ENCODE measurements at places on chromosomes 4 and X.

- DNase-seq, result no peak
Measured at GRCh38 chr4:15897577-15897976, 41.0 kb downstream of the FGFBP1 start.

DNA sequence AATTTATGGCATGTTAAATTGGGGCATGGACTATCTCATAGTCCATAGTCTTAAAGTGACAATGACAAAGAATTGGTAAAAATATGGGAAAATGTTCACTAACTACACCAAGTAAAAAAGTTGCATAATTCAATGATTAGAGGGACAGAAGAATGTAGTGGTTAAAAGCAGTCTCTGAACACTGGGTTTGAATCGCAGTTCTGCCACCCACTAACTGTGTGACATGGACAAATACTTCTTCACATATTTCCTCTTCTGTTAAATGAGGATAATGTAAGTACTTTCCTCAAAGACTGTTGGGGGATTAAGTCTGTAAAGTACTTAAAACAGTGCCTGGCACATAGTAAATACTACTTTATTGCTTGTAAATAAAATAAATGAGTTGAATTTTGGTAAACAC lies 15.3 kb downstream of the COQ2 start:
- no peak for DNase-seq

GRCh38 chr4:1192493-1193205 lies 20.3 kb upstream of the SPON2 start:
- peak; percentile 59 for DNase-seq

DNA sequence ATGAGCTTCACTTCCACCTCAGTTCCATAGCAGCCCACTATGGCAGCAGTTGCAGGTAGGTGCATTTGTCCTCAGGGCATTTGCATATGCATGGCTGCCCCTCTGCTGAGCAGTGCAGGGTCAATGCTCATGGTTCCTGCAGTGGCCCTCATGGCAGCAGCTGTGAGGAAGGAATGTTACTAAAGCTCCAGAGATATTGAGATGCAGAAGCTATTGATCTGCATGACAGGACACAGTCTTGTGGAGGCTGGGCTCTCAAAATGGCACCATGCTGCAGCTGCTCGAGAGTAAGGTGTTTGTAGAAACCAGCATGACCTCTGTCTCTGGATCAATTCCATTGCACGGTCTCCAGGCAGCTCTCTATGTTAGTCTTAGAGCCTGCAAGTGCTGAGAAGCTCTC lies 179.2 kb upstream of the PCDH18 start:
- no peak for DNase-seq

DNA sequence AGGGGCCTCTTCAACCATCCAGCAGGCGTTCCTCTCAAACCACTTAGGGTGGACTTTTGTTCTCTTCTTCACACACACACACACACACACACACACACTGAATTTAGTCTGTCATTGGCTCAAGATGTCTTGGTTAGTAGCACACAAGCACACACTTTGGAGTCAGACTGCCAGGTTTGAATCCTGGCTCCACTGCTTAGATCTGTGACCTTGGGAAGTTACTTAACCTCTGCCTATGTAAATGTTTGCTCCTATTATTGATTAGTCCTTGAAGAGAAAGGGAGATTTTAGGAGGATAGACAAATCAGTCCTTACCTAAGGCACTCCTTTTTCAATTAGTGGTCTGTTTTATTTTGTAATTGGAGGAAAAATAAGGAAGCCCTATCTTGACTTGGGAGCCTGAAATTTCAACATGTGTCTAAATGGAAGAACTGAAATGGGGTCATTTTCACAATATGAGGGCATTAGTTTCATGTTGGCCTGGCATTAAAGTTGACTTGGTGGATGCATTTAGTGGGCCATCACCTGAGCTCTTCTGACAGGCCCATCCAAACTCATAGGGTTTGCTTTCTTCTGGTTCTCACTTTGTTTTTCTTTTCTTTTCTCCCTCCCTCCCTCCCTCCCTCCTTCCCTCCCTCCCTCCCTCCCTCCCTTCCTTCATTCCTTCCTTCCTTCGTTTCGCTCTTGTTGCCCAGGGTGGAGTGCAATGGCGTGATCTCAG lies 13.3 kb upstream of the TMEM131L start:
- DNase-seq, result no peak

DNA sequence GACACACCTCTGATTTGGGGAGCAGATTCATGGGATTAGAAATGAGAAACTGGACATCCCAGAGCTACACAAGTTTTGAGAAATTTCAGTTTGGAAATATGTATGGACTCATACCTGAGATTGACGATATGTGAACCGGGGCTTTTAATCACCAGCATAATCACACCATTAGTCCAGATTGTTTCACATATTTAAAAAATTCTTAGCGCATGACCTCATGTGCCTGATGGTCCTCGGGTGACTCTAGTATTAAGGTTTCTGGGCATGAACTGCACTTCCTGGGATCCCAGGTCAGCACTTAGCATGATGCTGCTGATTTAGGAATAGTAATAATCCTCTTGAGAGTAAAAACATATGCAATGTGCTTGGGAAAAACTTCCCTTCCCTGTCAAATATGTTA lies 91.9 kb upstream of the BCOR start:
- no peak for DNase-seq

- DNase-seq, result no peak
Measured at GRCh38 chr4:102862747-102863146, 6.0 kb upstream of the CISD2 start.

GRCh38 chr4:55393461-55394320 lies 2.1 kb upstream of the TMEM165 start:
- no peak for DNase-seq

DNA sequence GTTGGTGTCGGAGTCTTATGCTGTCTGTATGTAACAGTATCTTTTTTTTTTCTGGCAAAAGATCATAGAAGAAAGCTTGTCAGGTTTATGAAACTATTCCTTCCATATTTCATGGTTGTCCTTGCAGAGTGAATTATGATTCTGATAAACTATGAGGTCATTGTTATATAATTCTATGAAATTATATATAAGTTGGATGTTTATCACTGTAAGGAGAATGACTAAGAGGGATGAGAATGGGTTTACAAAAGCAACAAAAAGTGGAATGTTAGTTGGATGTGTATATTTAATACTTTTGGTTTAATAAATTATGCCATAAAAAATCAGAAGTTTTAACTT lies 43.1 kb downstream of the RAPGEF2 start:
- DNase-seq, result no peak

DNA sequence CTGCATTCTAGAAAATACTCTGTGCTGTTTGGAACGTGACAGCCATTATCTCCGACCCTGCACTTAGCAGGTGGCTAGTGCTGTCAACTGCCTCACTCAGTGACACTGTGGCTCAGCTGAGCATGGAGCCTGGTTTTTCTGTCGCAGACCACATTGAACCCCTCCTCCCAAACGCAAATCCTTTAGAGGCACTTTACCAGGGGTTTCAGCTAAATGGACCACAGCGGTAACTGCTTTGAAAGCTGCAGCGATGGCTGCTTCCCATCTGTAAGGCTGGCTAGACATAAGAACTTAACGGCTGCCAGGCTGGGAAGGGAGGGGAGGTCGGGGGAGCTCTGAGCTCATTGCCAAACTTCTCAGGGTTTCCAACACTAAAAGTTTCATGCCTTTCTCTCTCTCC lies 8.1 kb downstream of the SLC34A2 start:
- no peak for DNase-seq

- no peak for DNase-seq
Measured at GRCh38 chrX:13151828-13152517, 107.6 kb upstream of the FAM9C start.

- DNase-seq, result no peak
Measured at GRCh38 chr4:172514801-172515200, 653.8 kb upstream of the GALNT7 start.

DNA sequence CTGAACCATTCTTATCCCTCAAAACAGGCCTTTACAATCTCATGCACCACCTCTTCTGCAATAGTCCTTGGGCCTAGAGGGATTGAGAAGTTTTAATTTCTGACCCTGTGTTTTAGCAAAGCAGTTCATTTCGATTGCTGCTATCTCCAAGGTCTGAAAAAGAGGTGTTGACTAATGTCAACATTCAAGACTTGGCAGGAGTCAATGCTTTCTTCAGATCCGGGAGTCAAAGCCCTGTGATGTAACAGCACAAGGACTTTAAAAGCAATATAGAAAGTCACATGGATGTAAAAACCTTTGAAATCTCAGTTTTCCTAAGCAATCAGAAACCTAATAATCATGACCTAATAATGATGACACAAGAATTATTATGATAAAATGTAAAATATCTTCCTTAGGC lies 133.8 kb downstream of the ADAM29 start:
- DNase-seq, result no peak

GRCh38 chrX:81355436-81355835 lies 153.5 kb downstream of the SH3BGRL start:
- no peak for DNase-seq

- no peak for DNase-seq
Measured at GRCh38 chrX:110037178-110037577, 34.3 kb downstream of the TMEM164 start.

DNA sequence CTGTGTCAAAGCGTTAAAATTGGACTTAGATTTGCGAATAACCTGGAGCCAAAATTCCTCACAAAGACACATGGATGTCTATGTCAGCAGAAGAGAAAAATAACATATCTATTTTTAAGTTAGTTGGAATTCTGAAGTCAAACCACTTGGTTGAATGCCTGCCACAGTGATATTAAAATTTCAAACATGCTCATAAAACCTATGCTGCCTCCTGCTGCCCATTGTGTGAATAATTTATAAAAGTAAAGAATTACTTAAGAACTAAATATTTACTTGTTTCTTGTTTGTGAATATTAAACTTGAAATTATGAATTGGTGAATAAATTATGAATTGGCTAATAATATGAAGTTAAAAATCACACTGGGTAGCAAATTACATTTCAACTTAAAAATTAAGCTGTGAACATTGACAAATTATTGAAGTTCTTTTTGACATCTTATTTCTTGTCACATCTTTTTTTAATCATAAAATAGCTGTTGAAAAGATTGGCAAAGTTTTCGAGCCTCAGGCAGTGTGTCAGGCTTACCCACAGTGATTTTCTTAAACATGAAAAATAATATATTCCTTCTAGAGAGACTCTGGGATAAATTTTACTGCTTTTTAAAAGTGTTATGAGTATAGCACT lies 35.4 kb downstream of the FABP2 start:
- DNase-seq, result no peak

DNA sequence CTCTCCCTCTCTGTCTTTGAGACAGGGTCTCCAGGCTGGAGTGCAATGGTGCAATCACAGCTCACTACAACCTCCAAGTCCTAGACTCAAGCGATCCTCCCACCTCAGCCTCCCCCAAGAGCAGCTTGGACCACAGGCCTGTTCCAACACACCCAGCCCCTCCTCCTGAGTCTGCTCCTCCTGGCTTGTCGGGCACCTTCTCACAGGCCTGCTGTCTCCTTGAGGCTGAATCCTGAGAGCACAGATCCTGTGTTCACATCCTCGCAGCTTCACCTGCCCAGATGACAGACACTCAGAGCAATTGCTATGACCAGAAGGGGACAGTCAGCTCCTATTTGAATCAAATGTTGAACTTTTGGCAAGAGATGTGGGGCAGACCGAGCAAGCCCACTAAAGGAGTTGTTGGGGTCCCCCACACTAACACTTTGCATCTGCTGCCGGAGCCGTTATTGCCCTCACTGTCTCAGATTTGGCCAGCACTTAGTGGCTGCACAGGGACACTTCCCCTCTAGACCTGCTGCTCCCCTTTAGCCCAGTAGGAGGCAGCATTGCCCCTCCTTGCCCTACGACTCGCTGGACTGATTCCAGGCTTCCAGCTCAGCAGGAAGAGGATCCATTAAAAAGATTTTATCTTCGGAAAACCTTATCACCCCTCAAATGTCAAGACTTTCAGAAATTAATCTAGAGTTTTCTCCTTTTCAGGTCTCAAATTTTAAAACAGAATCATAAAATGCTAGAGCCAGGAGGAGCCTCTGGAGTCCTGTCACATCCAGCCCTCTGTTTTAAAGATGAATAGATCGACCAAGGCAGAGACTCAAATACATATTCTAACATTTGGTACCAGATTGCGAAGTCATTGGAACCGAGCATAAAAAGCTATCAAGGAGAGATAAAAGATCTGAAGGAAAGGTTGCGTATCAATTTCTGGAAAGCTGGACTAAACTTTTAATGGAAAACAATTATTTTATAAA lies 113.7 kb downstream of the USP46 start:
- peak; percentile 80 for DNase-seq

DNA sequence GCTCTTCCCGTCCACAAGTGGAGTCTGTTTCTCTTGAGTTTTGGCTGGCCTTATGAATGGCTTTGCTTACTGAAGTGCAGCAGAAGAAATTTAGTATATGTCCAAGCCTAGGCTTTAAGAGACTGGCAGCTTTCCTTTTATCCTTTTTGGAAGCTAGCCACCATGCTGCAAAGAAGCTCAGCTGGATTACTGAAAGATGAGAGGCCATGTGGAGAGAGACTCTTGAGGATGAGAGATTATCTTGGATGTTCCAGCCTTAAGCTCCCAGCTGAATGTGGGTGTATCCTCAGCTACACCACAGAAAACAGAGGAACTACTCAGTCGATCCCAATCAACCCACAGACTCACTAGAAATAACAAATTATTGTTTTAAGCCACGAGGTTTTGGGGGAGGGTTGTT lies 12.5 kb downstream of the CCNG2 start:
- DNase-seq, result no peak

- DNase-seq, result no peak
Measured at GRCh38 chr4:95439071-95439470, 109.7 kb downstream of the UNC5C start.

DNA sequence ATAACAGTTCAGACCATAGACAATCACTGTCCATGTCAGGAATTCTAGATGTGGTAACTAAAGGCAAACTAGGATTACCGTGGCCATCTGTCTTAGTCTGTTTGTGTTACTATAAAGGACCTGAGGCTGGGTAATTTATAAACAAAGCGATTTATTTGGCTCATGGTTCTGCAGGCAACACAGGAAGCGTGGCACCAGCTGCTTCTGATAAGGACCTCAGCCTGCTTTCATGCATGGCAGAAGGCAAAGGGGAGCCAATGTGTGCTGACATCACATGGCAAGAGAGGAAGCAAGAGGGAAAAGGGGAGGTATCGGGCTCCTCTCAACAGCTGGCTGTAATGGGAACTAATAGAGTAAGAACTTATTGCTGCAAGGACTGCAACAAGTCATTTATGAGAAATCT lies 376.7 kb downstream of the GPM6A start:
- DNase-seq, result no peak

- DNase-seq, result no peak
Measured at GRCh38 chr4:48262926-48263325, 6.7 kb downstream of the TEC start.

DNA sequence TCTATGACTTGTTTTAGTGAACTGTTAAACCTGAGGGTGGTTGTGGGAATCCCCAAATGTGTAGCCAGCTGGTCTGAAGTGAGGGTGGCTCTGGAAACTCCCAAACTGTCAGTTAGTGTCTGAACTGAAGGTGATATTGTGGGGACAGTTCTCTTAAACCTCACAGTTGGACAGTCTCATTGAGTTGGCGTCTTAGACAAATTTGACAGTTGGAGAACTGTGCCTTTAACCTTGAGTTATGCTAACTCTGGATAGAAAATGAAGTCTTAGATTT lies 20.7 kb upstream of the CTSO start:
- DNase-seq, result no peak

DNA sequence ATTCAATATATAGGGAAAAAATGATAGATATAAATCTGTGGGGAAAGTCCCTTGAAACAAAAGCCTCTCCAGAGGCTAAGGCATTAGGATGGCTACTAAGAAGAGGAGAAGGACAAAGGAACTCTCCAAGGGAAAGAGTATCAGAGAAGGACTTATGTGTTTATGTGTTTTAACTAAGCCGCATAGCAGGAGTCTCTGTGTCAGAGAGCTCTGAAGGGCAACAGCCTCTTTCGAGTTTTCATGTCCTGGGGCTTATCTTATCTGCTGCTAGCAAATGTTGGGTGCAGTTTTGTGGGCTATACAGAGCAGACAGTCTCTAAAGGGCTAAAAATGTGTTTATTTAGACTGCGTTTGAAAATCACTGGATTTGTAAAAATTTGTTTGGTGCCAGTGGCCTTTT lies 1145.6 kb upstream of the DIAPH2 start:
- DNase-seq, result no peak
